ENCODE measurements at places on chromosomes 1 and 21.

DNA sequence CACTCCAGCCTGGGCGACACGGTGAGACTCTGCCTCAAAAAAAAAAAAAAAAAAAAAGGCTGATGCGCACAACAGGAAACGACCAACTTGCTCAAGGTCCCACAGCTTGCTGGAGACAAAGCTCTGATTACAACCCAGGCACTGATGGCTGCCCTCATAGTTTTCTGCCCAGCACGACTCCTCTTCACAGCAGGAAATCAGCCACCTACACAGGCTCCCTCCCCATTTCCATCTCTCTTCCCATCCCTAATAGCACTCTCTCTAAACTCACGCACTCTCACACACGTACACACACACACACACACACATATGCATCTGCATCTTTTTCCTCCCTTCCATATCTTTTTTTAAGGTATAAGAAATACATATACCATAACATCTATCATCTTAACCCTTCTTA, 153.5 kb upstream of the SOD1 start:
- ATAC-seq = no peak

- ATAC-seq = no peak
Observed at GRCh38 chr1:204242920-204243319, 29.1 kb upstream of the GOLT1A start.

DNA sequence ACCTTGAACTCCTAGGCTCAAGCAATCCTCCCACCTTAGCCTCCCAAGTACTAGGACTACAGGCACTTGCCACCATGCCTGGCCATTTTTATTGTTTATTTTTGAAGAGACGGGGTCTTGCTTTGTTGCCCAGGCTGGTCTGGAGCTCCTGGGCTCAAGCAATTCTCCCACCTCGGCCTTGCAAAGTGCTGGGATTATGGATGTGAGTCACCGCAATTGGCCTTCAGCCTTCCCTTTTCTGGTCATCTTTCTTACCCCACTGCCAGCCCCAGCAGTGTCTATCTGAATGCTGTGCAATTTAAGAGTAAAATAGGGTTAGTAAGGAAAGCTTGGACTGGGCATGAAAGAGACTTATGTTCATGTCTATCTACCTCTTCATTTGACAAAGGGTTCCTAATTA, 6.1 kb upstream of the KLF17 start:
- no peak for ATAC-seq

- ATAC-seq = peak; percentile 34
Observed at GRCh38 chr1:25952841-25953401, 44.9 kb downstream of the PAFAH2 start.

DNA sequence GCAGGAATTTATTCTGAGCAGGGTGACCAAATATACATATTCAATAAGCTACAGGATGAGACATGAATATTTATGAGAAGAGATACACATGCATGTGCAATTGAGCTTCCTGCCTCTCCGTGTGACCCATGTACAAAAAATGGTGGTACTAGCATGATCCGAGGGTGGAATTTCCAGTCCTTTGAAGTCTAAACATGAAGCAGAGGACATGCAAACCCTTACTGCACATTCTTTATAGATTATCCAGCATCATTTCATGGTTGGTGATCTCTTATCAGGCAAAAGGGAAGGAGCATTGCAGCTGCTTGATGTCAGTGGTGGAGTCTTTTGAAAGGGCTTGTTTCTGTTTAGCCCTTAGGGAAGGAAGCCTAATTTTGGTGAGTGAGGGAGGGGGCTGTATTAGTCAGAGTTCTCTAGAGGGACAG, 448.6 kb downstream of the SETD4 start:
- ATAC-seq = no peak

DNA sequence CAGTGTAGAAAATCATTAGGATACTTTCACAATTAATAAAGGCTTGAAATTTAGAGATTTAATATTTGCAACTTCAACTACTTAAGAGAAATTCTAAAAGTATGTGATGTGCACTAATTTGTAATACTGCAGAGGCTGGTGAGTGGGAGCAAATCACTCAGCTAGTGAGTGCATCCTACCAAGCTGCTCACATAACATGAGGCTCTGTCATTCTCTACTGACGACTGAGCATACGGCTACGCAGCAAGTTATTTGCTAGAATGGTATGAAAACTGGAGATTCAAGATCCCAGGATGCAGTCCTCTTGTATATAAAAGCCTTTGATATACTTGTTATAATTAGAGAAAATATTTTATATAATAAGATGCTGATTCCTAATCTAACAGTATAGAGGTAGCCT, 90.1 kb downstream of the ATP1B1 start:
- ATAC-seq = no peak

GRCh38 chr1:42576935-42577334, 81.3 kb upstream of the PPIH start:
- no peak for ATAC-seq

GRCh38 chr1:228478912-228479711, 8.1 kb upstream of the RNF187 start:
- no peak for ATAC-seq

DNA sequence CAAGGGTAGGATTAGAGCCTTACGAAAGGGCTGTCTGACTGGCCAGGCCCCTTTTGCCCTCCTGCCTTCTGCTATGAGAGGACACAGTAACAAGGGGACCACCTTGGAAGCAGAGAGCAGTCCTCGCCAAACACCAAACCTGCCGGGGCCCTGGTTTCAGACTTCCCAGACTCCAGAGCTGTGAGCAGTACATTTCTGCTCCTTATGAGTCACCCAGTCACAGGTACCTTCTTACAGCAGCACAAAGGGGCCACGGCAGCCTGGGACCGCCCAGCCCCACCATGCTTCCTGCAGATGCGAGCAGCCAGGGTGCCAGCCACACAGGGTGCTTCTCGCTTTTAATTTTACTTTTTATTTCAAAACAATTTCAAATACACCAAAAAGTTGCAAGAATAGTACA, 17.2 kb upstream of the POFUT2 start:
- no peak for ATAC-seq

DNA sequence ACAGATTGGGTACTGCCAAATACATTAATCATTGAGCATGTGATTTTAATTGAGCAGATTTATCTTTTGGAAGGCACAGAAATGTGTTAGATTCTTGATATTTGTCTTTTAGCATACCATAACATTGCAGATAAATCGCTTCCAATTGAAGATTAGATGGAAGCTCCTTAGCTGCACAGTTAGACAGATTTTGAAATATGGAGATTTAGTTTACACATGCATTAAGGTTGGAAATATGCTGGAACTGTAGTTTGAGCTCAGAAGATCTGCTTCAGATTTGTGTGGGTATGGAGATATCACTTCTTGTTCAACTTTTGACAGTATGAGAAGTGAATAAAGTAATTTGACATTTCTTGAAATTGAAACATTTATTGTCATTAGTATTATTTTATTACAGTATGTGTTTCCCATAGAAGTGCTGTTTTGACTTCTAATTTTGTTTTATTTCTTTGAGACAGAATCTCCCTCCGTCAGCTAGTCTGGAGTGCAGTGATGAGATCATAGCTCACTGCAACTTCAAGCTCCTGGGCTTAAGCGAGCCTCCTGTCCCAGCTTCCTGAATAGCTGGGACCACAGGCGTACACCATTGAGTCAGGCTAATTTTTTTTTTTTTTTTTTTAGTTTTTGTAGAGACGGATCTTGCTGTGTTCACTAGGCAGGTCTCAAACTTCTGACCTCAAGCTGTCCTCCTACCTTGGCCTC, 29.1 kb downstream of the THRAP3 start:
- ATAC-seq = peak; percentile 46

- ATAC-seq = no peak
Observed at GRCh38 chr1:200732438-200732837, 6.3 kb upstream of the CAMSAP2 start.

- no peak for ATAC-seq
Observed at GRCh38 chr1:21468599-21468998, 28.7 kb downstream of the NBPF3 start.

- no peak for ATAC-seq
Observed at GRCh38 chr1:82628887-82629286, 828.2 kb downstream of the ADGRL2 start.

DNA sequence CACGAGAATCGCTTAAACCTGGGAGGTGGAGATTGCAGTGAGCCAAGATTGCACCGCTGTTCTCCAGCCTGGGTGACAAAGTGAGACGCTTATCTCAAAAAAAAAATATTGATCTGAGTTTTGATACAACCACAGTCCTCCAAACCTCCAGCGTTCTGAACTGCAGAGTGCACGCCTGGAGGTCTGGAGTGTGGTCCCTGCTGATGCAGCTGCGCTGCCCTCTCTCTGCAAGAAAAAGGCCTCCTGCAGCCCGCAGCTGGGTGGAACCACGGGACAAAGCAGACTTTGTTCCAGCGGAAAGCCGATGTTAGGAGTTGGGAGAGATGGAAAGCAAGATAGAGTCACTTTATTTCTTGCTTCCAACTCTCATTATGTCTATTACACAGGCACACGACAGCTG, 144.9 kb upstream of the SOD1 start:
- peak; percentile 71 for ATAC-seq

DNA sequence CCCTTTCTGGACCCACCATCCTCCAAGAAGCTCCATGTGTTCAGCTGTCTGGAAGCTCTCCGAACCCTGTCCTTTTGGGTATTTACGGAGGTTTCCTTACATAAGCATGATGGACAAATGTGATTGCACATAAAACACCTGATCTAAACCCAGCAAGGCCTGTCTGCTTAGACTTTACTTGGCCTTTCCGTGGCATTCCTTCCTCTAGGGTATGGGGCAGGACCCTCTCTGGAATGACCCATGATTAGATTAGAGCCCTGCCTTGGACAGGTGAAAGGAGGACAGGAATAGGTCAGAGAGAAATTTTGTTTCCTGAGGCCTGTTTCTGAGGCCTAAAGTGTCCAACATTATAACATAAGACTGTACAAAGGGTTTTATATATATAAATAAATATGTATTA, 16.9 kb downstream of the PTPRU start:
- ATAC-seq = no peak

GRCh38 chr1:204104331-204105130, 31.6 kb downstream of the SOX13 start:
- ATAC-seq = peak; percentile 65

GRCh38 chr21:15011967-15012366, 52.8 kb downstream of the NRIP1 start:
- ATAC-seq = no peak

DNA sequence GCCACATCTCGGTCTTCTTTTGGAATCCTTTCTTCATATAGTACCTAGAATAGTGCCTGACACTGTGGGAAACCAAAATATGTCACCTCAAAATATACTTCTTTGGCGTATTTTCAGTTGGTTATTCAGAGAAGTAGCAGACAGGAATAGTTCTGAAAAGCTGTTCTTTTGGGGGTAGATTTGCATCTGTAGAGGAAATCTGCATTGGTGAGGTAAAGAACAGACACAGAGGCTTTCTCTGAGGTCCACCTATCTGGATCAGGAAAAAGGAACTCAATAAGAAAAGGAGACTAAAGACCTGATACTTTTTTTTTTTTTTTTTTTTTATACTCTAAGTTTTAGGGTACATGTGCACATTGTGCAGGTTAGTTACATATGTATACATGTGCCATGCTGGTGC, 23.2 kb downstream of the LEPR start:
- no peak for ATAC-seq

DNA sequence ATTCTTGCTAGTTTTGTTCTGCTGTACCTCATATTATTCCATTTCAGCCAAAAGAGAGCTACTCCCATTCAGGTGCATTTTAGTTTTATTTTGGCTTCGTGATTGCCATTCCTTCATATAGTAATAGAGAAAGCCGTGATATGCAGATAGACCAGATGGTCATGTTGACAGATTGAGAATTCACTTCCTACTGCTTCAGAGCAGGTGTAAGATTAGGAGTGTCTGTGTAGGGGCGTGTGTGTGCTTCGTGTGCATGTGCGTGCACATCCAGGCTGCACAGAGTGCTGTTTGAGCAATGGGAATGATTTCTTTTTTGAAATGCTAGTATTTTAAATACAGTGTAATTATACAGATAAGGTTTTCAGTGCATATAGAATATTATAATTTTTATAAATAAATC, 10.3 kb downstream of the NFIA start:
- ATAC-seq = no peak

DNA sequence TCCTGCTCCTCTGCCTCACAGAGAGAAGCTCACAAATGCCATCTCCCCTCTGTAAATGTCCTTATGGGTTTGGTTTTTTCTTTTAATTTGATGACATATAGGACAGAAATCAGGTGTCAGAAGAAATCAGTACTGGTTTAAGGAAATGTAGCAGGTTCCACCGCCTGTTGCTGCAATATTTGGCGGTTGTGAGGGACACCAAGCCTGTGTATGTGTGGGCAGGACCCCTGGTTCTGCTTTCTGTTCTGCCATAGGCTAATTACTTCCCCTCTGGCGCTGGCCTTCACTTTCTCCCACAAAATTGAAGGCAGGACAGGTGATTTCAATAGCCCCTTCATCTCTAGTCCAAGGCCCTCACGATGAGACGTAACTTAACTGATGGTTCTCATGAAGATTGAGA, 69.2 kb downstream of the PRDM2 start:
- ATAC-seq = no peak

- no peak for ATAC-seq
Observed at GRCh38 chr21:32044205-32045180, 171.7 kb downstream of the HUNK start.

- ATAC-seq = no peak
Observed at GRCh38 chr1:53987880-53988279, 30.1 kb downstream of the LDLRAD1 start.

GRCh38 chr21:25362375-25363267, 244.7 kb downstream of the MRPL39 start:
- ATAC-seq = no peak

- no peak for ATAC-seq
Observed at GRCh38 chr1:118991448-118991847, 3.3 kb upstream of the TBX15 start.

GRCh38 chr1:117930173-117930447, 571 bp downstream of the WDR3 start:
- no peak for ATAC-seq

- no peak for ATAC-seq
Observed at GRCh38 chr1:114100148-114100547, 53.5 kb downstream of the SYT6 start.

DNA sequence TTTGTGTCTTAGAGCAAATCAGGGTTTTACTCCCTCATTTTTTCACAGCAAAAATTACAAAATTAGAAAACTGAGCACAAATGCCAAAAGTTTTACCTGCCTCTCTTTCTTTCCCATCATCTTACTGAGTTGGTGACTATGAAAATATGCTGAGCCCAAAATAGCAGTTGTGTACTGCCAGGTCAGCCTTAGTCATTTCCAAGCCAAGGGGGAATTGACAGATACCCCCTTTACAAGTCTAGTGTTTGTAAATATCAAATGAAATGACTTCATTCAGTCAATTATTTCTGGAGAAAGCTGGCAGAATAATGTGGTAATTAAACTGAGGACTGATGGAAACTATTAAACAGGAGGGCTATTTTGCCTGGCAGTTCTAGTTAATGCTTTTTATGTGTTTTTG, 11.4 kb upstream of the GORAB start:
- ATAC-seq = peak; percentile 75

GRCh38 chr1:2612591-2613365, 20.0 kb downstream of the MMEL1 start:
- no peak for ATAC-seq

GRCh38 chr1:226562989-226563388, 14.4 kb downstream of the STUM start:
- no peak for ATAC-seq

Data from SK-N-SH treated with all-trans-retinoic acid at 6 μM for 48 hours (cell line).